ENCODE measurements at places on chromosomes 4 and X.

GRCh38 chrX:11412715-11413623 lies 119.8 kb downstream of the AMELX start:
- DNase-seq: peak; percentile 41

- no peak for DNase-seq
These were observed 598.4 kb upstream of the FAM241A start for GRCh38 chr4:111546881-111547280.

- DNase-seq: no peak
These were observed 273.6 kb downstream of the FBXO8 start for GRCh38 chr4:174009686-174010451.

- no peak for DNase-seq
These were observed 1.2 kb downstream of the AKAP17A start for GRCh38 chrX:1592470-1593142.

- no peak for DNase-seq
These were observed 3.6 kb downstream of the IL9R start for GRCh38 chrX:156001001-156001666.

DNA sequence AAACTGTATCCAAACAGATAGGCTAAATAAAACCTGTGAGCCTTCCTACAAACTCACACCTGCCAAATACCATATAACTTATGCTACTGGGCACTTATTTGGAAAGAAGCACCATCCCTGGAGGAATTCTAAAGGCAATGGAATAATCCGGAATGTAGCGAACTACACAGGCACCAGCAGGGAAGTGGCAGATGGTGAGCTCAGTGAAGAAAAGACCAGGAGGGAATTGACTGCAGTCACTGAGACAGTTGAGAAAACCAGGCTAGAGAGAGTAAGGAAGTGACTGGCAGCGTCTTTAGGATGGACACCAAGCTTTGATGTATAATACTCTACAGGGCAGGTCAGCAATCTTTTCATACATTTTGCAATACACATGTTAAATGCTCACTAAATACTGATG lies 16.3 kb downstream of the NDNF start:
- DNase-seq: no peak

DNA sequence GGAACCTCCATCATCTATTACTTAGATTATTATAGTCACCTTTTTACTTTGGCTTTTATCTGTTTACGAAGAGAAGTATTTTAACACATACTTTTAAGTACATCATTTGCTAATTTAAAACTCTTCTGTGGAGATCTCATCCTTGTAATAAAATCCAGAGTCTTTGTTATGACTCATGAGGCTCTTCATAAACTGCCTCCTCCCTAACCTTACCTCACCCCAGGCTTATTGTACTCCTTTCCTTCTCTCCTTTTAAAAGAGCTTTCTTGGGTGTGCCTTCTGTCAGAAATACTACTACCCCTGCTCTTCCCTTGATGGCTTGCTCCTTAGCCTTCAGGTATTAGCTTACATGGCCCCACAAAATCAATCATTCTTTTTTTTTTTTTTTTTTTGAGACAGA lies 6.6 kb downstream of the ARL9 start:
- DNase-seq: no peak

DNA sequence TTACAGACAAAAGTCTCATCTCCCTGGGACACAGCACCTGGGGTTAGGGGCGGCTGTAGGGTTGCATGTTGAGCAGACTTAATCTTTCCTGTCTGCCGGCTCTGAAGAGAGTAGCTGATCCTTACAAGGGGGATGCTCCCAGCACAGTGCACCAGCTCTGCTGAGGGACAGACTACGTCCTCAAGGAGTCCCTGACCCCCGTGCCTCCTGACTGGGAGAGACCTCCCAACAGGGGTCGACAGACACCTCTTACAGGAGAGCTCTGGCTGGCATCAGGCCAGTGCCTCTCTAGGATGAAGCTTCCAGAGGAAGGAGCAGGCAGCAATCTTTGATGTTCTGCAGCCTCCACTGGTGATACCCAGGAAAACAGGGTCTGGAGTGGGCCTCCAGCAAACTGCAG lies 506.0 kb upstream of the FMR1 start:
- no peak for DNase-seq

DNA sequence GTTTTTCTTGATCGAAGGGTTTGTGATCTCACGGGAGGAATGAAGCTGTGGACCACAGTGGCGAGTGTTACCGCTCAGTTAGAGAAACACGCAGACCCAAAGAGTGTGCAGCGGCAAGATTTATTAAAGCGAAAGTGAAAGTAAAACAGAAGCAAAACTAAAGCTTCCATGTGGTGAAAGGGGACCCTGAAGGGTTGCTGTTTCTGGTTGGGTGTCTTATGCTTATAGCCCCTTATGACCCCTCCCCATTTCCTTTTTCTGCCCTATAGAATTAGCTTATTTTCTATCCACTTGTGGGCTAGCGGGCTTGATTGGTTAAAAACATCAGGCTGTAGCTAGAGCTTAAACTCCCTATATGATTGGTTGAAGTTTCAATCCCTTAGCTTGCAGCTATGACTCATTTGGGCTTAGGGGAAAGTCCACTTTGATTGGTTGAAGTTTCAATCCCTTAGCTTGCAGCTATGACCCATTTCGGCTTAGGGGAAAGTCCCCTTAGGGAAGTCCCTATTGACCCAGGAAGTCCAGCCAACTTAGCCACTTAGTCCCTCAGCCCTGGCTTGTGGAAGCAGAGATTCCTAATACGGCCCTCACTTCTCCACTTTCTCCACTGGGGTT lies 171.2 kb upstream of the NWD2 start:
- no peak for DNase-seq

- DNase-seq: no peak
These were observed 20.3 kb downstream of the RGS12 start for GRCh38 chr4:3313139-3313538.

DNA sequence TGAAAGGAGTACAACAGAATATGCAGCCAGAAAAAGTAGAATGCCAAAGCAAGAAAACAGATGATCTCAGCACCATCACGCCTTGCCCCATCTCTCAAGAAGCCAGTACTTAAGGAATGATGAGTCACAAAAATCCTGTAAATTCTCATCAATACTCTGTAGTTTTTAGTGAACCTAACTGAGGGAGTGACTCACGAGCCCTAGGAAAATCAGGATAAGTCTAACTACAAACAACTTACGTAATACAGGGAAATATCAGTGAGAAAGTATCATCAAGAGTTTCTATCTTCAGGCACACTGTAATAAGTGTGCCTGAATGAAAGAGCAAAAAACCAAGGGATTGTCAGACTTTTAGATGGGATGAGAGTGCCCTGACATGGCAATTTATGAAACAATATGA lies 644.4 kb downstream of the STPG2 start:
- DNase-seq: no peak

- DNase-seq: no peak
These were observed 117.1 kb downstream of the ANAPC4 start for GRCh38 chr4:25494166-25494565.

DNA sequence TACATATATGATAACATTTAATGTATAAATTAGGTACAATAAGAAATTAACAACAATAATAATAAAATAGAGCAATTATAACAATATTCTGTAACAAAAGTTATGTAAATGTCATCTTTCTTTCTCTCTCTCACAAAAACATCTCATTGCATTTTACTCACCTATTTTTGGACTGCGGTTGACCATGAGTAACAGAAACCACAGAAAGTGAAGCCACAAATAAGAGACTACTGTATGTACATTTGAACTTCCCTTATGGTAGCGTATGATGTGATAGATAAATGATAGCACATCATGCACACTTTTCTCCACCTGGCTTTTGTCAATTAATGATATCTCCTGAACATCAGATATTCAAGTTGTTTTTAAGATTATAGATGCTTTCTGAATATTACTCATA lies 80.5 kb downstream of the HNRNPD start:
- no peak for DNase-seq

DNA sequence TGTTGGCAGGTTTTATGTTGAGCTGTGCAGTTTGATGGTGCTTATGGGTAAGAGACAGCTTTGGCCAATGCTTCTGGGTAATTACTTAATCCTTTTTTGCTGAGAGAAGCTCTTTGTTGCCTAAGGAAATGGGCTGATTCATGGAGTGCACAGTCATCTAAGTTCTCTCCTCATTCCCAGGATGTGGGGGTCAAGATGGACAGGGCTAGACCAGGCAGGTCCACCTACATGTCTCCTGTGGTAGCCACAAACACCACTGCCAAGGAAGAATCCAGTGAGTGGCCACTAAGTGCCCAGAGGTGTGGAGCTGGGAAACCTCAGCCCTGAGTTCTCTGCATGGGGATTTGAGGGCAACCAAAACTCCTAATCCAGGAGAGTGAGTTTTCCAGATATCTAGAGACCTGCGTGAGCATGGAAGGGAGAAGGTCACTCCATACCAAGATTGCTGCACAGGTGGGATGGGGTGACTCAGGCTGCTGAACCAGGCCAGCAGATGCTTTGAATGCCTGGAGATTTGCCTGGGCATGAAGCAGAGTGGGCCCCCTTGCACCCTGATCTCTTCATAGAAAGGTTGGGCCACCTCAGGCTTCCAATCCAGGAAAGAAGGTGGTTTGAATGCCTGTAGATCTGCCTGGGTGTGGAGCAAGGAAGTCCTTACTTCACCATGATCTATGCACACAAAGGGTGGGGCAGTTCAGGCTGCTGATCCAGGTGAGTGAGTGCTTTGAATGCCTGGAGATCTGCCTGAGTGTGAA lies 234.8 kb upstream of the GNPDA2 start:
- DNase-seq: no peak

- no peak for DNase-seq
These were observed 58.3 kb downstream of the LEF1 start for GRCh38 chr4:108110450-108110849.

DNA sequence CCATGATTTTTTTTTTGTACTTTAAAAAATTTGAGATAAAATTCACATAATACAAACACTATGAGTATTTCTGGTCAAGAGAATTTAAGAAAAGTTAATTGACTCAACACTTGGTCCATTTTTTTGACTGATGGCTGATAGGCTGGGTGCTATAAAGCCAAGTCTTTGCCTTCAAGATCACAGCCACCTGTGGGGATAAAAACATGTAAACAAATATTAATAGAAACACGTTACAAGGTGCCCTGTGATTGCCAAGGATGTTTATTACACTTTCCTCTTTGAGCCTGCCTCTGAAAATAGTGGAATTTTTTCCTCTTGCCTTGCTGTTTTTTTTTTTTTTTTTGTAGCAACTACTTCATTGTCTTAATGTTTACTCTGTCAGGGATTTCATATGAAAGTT lies 63.3 kb downstream of the FHIP1A start:
- DNase-seq: no peak

- no peak for DNase-seq
These were observed 100.6 kb downstream of the GC start for GRCh38 chr4:71683309-71683708.

- DNase-seq: no peak
These were observed 59.1 kb downstream of the SCD5 start for GRCh38 chr4:82739287-82740190.

GRCh38 chr4:8045909-8046308 lies 106.2 kb upstream of the AFAP1 start:
- DNase-seq: no peak

DNA sequence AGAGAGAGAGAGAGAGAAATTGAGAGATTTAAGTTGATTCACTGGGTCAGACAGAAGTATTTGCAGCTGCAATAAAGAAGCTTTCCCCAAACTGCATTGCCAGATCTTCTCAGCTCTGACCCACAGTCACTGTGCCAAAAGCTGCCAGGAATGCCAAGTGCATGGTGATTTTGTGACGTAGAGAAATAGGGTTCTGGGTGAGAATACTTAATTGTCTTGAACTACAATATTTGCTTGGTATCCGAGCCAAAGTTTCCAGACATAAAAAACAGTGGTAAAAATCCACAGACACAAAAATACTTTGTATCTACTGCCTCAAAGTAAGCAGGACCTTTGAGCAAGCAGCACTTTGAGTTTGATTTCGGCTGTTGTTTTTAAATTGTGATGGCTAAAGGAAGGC lies 331.1 kb downstream of the GRID2 start:
- DNase-seq: no peak

DNA sequence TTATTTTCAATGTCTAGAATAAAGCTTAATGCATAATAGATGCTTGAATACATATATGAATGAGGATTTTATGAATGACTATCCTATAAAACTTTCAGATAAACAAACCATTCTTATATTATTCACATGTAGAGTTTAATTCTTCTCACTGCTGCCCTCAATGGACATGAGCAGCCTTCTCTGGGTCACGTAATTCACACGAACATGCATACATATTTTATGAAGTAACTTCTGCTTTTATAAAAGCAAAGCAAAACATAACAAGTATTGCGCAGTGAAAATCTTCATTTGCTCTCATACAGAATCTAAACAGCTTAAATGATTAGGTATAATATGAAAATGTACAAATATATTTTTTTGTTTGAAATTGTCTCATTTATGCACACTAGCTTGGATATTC lies 116.7 kb downstream of the TMA16 start:
- DNase-seq: no peak

DNA sequence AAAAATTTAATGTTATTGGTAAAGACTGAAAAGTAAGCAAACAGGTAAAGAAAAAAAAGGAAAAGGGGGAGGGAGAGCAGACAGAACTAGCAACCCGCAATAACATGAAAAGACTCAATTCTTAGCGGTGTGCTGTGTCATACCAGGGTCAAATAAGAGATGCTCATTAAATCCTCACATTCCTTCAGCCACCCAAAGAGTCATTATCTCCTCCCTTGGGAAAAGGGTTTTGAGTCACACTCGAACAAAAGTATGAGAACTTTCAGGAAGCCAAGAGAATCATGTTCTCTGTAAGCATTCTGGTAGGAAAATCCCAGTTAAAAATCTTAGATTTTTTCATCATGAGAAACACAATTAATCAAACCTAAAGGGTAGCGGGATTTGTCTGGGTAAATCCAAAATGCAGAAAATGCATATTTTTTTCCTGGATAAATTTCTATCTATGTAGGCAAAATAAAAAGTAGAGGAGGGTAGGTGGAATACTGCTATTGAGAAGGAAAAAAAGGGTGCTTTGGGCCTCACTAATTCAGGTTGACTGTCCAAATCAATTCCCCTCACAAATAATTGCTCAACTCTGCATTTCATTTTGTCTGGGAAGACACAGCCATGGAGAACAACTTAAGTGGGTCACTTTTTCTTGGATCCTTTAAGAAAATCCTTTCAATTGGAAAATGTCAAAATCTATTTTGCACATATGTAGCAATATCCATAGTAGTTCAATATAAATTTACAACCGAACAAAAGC lies 23.2 kb downstream of the TNIP3 start:
- no peak for DNase-seq

- DNase-seq: no peak
These were observed 2.9 kb downstream of the RAPGEF2 start for GRCh38 chr4:159105761-159106243.

GRCh38 chr4:137608085-137608484 lies 75.8 kb upstream of the PCDH18 start:
- no peak for DNase-seq

DNA sequence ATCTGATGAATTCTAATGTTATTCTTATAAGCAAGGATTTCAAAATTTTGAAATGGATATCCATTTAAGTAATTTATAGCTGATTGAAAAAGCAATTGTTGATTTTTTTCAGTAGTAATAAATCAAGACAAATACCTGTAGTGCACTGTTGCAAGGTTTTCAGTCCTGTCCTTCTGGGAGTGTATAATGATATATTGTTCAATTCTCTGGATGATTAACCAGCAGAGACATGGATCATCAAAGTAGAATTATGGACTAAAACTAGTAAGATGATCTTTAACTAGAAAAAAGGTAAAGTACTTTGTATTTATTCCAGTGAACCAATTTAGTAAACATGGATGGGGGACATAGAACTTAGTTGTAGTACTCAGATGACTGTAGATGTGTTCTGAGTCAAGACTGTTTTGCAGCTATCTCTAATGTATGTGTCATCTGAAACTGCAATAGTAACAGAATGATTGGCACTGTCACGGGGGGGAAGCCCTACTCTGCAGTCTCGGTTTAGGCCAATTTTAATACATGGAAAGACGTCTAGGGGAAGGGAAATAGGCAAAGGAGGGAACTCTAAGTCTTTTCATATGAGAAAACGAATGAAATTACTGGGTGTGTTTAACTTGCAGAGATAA lies 121.9 kb downstream of the GLRA3 start:
- DNase-seq: no peak
